ENCODE measurements at places on chromosomes 16 and 17.

DNA sequence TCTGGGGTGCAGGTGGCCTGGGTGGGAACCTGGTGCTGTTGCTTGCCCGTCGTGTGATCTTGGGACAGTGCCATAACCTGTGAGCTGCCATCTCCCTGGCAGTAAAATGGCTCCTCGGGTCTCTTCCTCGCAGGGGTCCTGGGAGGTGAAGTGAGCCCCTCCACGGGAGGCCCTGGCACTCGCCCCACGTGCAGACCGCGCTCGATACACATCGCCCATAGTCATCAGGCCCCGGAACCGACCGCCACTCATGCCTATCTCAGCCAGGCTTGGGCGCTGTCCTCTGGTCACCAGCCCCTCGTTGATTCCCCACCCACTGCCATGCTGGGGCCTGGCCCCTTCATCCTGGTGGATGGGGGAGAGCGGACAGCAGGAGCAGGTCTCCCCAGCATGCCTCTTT, 21.5 kb upstream of the OSGIN1 start:
- no peak for DNase-seq

DNA sequence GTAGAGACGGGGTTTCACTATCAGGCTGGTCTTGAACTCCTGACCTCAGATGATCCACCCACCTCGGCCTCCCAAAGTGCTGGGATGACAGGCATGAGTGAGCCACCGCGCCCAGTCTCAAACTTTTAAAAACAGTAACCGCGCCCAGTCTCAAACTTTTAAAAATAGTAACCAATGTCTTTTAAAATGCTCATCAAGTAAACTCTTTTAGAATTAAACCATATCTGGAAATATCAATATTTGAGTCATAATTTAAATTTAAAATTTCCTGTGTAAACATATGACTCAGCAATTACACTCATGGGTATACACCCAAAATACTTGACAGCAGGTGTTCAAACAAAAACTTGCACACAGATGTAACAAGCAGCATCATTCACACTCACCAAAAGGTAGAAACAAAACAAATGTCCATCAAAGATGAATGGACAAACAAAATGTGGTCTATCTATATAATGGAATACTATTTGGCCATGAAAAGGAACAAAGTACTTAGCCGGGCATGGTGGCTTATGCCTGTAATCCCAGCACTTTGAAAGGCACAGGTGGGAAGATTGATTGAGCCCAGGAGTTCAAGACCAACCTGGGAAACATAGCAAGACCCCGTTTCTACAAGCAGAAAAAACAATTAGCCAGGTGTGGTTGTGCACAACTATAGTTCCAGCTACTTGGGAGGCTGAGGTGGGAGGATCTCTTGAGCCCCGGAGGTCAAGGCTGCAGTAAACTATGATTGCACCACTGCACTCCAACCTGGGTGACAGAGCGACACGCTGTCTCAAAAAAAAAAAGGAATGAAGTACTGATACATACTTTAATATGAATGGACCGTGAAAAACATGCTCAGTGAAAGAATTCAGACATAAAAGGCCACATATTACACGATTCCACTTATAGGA, 20.2 kb downstream of the ENPP7 start:
- no peak for DNase-seq

- no peak for DNase-seq
These were observed 3.0 kb downstream of the RASL10B start for GRCh38 chr17:35734396-35734795.

- no peak for DNase-seq
These were observed 193.7 kb downstream of the C16orf95 start for GRCh38 chr16:87123356-87124001.

GRCh38 chr17:47224966-47225365, 15.8 kb downstream of the MYL4 start:
- DNase-seq, result no peak

- no peak for DNase-seq
These were observed 1.8 kb downstream of the MGRN1 start for GRCh38 chr16:4626396-4626795.

GRCh38 chr17:62794666-62794971, 13.5 kb downstream of the MARCHF10 start:
- no peak for DNase-seq

- no peak for DNase-seq
These were observed 6.6 kb upstream of the SHCBP1 start for GRCh38 chr16:46627746-46628145.

GRCh38 chr17:57035971-57036481, 49.0 kb upstream of the AKAP1 start:
- no peak for DNase-seq

- DNase-seq, result peak; percentile 76
These were observed at the start of gene SAT2 for GRCh38 chr17:7627250-7628121. TSS of gene SAT2 (minus strand) at chr17:7627821. CDS start at chr17:7627635, 186 bp downstream.

- DNase-seq, result no peak
These were observed 140.3 kb upstream of the TBX2 start for GRCh38 chr17:61259360-61259759.

Measured in central memory CD4-positive, alpha-beta T cell (primary cell).